NCI-H524 (cell line): ENCODE measurements at places on chromosomes 4 and X.

DNA sequence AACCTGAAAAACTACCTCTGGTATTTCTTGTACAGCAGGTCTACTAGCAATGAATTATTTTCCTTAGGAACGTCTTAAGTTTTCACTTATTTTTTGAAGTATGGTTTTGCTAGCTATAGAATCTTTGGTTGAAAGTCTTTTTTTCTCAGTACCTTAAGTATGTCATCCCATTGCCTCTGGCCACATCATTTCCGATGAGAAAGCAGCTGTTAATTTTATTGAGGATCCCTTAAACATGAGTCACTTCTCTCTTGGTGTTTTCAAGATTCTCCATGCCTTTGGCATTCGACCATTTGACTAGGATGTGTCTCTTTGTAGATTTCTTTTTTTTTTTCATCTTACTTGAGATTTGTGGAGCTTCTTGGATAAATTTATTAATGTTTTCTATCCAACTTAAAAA lies 803.8 kb upstream of the AMOT start:
- DNase-seq, result no peak

GRCh38 chrX:118221270-118221669 lies 104.7 kb upstream of the KLHL13 start:
- no peak for DNase-seq

GRCh38 chr4:142322996-142323395 lies 523.1 kb downstream of the INPP4B start:
- no peak for DNase-seq

GRCh38 chr4:139971111-139971510 lies 182.9 kb downstream of the MAML3 start:
- no peak for DNase-seq

GRCh38 chrX:19879181-19879580 lies 8.2 kb downstream of the SH3KBP1 start:
- no peak for DNase-seq

GRCh38 chr4:122703868-122704267 lies 28.6 kb upstream of the BBS12 start:
- no peak for DNase-seq

DNA sequence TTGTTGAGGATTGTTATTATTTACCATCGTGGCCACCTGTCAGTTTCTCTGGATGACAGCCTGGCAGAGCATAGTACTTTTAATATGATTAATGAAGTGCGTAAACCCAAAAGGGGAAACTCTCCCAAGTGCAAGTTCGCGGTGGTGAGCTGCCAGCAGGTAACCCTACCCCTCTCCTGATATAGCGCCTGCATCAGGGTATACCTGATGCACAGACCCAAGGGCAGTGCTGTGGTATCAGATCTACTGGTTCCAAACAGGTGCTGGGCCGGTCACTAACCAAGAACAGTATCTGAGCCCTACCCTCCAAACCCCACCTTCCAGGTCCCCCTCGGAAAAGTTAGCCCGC lies 1.6 kb downstream of the RNF150 start:
- peak; percentile 32 for DNase-seq

DNA sequence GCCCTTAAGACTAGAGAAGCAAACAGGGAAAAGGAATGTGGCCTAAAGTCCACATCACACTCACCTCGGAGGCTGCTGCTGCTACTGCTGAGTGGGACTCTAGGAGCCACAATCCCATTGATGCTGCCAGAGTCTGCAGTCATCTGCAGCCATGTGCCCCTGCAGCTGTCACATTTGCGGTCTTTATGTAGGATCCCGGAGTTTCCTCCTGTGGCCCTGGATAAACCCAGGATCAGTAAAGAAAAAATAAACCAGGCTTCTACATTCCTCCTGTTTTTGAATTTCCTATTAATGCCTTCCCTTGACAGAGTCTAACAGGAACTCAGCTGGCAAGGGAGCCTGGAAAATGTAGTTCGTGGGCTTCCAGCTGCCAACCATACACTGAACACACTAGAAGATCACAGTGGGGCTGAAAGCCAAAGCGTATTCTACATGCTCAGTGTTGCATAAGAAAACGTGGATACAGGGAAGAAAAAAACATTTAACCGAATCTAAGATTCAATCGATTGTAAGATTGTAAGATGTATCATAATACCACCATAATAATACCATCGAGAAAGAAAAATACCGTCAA lies 10.3 kb upstream of the PHEX start:
- DNase-seq, result no peak
